ENCODE measurements at places on chromosomes 3 and 15. TPM values are rescaled to one million over a fixed set of nuclear protein-coding genes. Genes with fewer than 3 reads are reported as not detected.
A peak's percentile ranks its signal among the peaks of the same experiment; 100 is the strongest.

The SLC12A1 gene
- not detected for total RNA-seq

The CACNA1D gene
- total RNA-seq: not detected

The EXD1 gene
- not detected for total RNA-seq

The RTP1 gene
- not detected for total RNA-seq

DNA sequence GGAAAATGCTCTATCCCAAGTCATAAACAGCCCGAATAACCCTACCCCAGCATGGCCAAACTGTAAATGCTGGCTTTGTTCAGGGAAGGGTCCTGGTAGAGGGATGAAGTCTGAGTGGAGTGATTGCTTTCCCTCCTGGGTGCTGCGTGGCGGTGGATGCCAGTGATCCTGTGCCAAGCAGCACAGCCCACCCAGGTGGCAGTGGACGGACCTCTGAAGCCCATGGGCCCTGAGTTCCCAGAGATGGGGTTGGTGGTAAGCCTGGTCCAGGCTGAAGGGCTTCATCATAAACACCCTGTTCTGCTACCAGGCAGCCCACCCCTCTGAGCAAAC lies 69.3 kb upstream of the ITGA11 start:
- H3K27me3 ChIP-seq: no peaks in the 10 kb centered on the region
- no peaks in the 10 kb centered on the region for H3K4me1 ChIP-seq
- no peaks in the 10 kb centered on the region for H3K36me3 ChIP-seq
- H3K27ac ChIP-seq: no peak overlapping the region

DNA sequence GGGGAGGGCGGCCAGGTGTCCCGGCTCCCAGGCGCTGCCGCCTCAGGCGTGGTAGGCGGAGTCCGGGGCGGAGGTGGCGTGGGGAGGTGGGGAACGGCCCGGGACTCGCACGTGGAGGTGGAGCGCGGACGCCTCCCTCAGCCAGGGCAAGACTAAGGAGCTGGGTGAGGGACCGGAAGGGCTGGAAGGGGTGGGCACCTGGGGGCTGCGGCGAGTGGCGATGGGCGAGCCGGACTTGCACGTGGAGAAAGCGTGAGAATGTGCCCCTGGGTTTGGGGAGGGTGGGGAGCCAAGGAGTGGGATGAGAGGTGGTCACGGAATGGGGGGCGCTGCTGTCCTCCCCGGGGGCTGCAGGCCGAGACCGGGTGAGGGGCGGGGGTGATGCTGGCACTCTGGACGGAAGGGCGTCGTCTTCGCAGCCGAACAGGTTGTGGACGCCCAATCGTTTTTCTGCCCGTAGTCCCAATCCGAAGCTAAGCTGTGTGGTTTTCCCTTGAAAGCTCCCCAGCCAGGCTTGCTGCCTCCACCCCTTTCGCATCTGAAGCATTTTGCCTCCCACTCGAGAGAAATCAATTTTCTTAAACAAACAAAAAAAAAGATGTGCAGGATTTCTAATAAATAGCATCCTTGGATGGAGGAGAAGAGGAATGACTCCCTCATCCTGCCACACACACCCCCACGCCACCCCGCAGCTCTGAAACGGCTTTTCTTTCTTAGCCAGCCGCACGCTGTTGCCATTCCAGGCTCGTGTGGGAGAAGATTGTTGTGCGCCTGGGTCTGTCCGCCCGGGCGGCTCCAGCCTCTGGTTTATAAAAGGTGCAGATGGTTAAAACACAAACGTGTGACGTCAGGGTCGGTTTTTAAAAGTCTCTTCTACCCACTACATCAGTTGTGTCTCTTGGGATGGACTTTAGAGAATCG lies 62.5 kb upstream of the ANKRD28 start:
- H3K36me3 ChIP-seq: no peaks in the 10 kb centered on the region
- no peaks in the 10 kb centered on the region for H3K27me3 ChIP-seq
- H3K27ac ChIP-seq: no peak overlapping the region
- H3K4me3 ChIP-seq: peak overlapping the region; percentile 46

DNA sequence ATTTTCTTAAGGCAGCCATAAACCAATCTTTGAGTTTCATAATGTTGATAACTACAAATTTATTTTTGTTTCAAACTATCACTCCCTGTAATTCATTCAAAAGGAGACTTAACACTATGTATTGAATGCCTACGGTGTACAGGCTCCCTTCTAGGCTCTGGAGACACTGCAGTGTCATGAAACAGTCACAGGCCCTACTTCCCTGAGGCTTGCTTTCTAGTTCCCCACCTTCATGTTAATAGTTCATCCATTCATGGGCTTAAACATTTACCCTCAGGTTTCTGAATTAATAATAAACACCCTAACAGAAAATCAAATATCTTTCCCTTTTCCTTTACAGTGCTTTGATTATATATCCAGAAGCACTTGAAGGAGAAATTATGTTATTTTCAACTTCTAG lies 168.7 kb downstream of the CHL1 start:
- H3K36me3 ChIP-seq: no peaks in the 10 kb centered on the region
- H3K4me1 ChIP-seq: peaks cover under 1% of the 10 kb centered on the region
- DNase-seq: no peak
- H3K27me3 ChIP-seq: no peaks in the 10 kb centered on the region
- no peak overlapping the region for H3K27ac ChIP-seq

DNA sequence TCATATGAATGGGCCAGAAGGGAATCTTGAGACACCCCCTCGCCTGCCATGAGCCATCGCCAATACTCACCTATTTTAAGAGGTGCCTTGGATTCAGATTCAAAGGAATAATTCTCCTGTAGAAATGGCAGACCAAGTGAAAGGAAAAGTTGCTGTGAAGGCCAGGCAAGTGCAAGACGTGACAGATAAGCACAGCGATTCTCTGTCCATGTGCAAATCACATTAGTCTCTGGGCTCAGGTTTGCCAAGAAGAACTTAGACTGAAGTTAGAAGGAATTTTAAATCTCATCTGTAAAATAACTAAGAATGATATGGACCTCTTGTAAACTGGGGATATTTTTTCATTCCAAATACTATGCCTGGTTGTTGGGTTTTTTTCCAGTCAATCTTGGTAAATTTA lies 173.6 kb downstream of the UACA start:
- peaks cover 24% of the 10 kb centered on the region for H3K27me3 ChIP-seq
- H3K36me3 ChIP-seq: no peaks in the 10 kb centered on the region
- DNase-seq: no peak
- H3K27ac ChIP-seq: no peak overlapping the region

DNA sequence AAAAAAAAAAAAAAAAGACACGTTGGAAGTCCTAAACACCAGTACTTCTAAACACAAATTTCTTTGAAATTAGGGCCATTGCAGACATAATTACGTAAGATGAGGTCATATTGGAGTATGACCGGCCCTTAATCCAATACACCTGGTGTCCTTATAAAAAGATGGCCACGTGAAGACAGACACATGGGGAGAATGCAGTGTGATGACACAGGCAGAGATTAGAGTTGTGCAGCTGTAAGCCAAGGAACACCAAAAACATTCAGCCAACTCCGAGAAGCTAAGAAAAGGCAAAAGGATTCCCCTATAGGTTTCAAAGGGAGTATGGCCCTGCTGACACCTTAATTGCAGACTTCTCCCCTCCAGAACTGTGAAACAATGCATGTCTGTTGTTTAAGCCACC lies 379.0 kb upstream of the PDZRN3 start:
- no peaks in the 10 kb centered on the region for H3K27me3 ChIP-seq
- no peak for DNase-seq

DNA sequence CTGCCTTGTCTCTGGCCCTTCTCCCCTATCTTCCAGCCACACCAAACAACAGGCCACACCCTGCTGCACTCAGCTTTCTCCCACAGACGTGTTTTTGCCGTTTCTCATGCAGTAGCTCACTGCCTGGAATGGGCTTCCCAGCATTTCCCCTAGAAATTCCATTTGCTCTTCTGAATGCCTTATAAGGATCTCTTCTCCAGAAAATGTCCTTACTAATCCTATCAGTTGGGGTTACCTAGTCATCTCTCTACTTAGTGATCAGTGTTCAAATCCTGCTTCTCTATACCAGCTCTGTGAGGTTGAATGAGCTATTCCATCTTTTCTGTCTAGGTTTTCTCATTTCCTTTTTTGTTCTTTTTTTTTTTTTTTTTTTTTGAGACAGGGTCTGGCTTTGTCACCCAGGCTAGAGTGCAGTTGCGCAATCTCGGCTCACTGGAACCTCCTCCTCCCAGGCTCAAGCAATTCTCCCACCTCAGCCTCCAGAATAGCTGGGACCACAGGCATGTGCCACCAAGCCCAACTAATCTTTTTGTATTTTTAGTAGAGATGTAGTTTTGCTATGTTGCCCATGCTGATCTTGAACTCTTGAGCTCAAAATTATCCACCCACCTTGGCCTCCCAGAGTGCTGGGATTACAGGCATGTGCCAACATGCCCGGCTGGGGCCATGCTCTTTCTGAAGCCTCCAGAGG lies 98.2 kb upstream of the CHD2 start:
- H3K27ac ChIP-seq: no peak overlapping the region
- no peaks in the 10 kb centered on the region for H3K27me3 ChIP-seq
- no peaks in the 10 kb centered on the region for H3K36me3 ChIP-seq
- no peak for DNase-seq

GRCh38 chr3:513301-513700 lies 316.7 kb downstream of the CHL1 start:
- DNase-seq: no peak
- no peaks in the 10 kb centered on the region for H3K27me3 ChIP-seq

- H3K4me3 ChIP-seq: no peak overlapping the region
- DNase-seq: no peak
- no peaks in the 10 kb centered on the region for H3K36me3 ChIP-seq
- H3K4me1 ChIP-seq: no peaks in the 10 kb centered on the region
- H3K27ac ChIP-seq: no peak overlapping the region
- H3K27me3 ChIP-seq: no peaks in the 10 kb centered on the region
Observed at GRCh38 chr15:52997123-52997522, 207.0 kb upstream of the ONECUT1 start.

- H3K27me3 ChIP-seq: no peaks in the 10 kb centered on the region
- H3K27ac ChIP-seq: peak overlapping the region; percentile 99
- peak overlapping the region; percentile 100 for H3K4me3 ChIP-seq
- H3K36me3 ChIP-seq: peaks cover 2% of the 10 kb centered on the region
- H3K4me1 ChIP-seq: peaks cover 28% of the 10 kb centered on the region
Observed at GRCh38 chr15:44710236-44711095, 657 bp downstream of the PATL2 start.

Measured in B cell (primary cell).